Suprapubic skin (tissue), 4 donors: ENCODE measurements at places on chromosomes 12 and 14. TPM values are rescaled to one million over a fixed set of nuclear protein-coding genes. Genes with fewer than 3 reads are reported as not detected.

The FGF6 gene
- total RNA-seq, result not detected

The KRT82 gene
- 9.5 TPM for total RNA-seq

The CHMP4A gene
- total RNA-seq, result 47.2 TPM

The PABPN1 gene
- total RNA-seq, result 54.7 TPM

The KSR2 gene
- 0.39 TPM for total RNA-seq

The FANCM gene
- 2.6 TPM for total RNA-seq

The SIX6 gene
- total RNA-seq, result not detected

The ERP27 gene
- total RNA-seq, result 0.91 TPM

The ADAMTS20 gene
- not detected for total RNA-seq

The DYNC1H1 gene
- 565 TPM for total RNA-seq

The PROX2 gene
- total RNA-seq, result not detected

The SDR9C7 gene
- 65.9 TPM for total RNA-seq

The KLRK1 gene
- 4.3 TPM for total RNA-seq

The PTPRB gene
- 2.0 TPM for total RNA-seq

The POLE2 gene
- total RNA-seq, result 4.5 TPM

The USP44 gene
- total RNA-seq, result 2.6 TPM

The RAB15 gene
- total RNA-seq, result 9.6 TPM

The TC2N gene
- total RNA-seq, result 61.7 TPM

The GPRC5D gene
- total RNA-seq, result 2.2 TPM

The AJUBA gene
- 81.0 TPM for total RNA-seq

The CAPZA3 gene
- total RNA-seq, result not detected

The ARPC3 gene
- 290 TPM for total RNA-seq

The CLEC12A gene
- total RNA-seq, result 0.30 TPM

The HPD gene
- total RNA-seq, result not detected

The OR11H7 gene
- not detected for total RNA-seq

The OR4K5 gene
- not detected for total RNA-seq

The FGF23 gene
- total RNA-seq, result not detected

The RESF1 gene
- 115 TPM for total RNA-seq

The SIX1 gene
- total RNA-seq, result not detected

The DHH gene
- total RNA-seq, result 0.44 TPM

The ABCC9 gene
- total RNA-seq, result 7.8 TPM

The GPX2 gene
- 13.1 TPM for total RNA-seq

The MAP4K5 gene
- 109 TPM for total RNA-seq

The ACOT6 gene
- total RNA-seq, result not detected

The AICDA gene
- total RNA-seq, result not detected

The PYGL gene
- total RNA-seq, result 43.3 TPM

The GSG1 gene
- not detected for total RNA-seq

The KLRF1 gene
- not detected for total RNA-seq

The MYF6 gene
- not detected for total RNA-seq

The TBPL2 gene
- total RNA-seq, result not detected

The CRACR2A gene
- 13.2 TPM for total RNA-seq

The CLEC4C gene
- total RNA-seq, result not detected

The SLC6A12 gene
- total RNA-seq, result 3.1 TPM

The B4GALNT3 gene
- 37.0 TPM for total RNA-seq

The RDH11 gene
- total RNA-seq, result 39.3 TPM

The HNRNPC gene
- total RNA-seq, result 406 TPM

The TCL1B gene
- total RNA-seq, result not detected

The CCDC184 gene
- total RNA-seq, result 0.64 TPM

The LRTM2 gene
- total RNA-seq, result not detected

The CLEC6A gene
- not detected for total RNA-seq

The IAPP gene
- total RNA-seq, result not detected

The ARMH4 gene
- 3.6 TPM for total RNA-seq

The CD163 gene
- 17.8 TPM for total RNA-seq

The ZBTB42 gene
- total RNA-seq, result 6.9 TPM
